ENCODE measurements at places on chromosomes 2 and 18. TPM values are rescaled to one million over a fixed set of nuclear protein-coding genes. Genes with fewer than 3 reads are reported as not detected.

The SFT2D3 gene
- 7.0 TPM for total RNA-seq

The TMEM163 gene
- not detected for total RNA-seq

The CNDP1 gene
- not detected for total RNA-seq

The LRRC30 gene
- not detected for total RNA-seq

The HOXD10 gene
- not detected for total RNA-seq

The CIB4 gene
- total RNA-seq = not detected

The KLHL41 gene
- 2.1 TPM for total RNA-seq

The PDCD1 gene
- total RNA-seq = not detected

The VAPA gene
- 436 TPM for total RNA-seq

The LOXL3 gene
- total RNA-seq = 11.9 TPM

The NDUFB3 gene
- 198 TPM for total RNA-seq

The LIPG gene
- 3.2 TPM for total RNA-seq

The PLEKHH2 gene
- 5.4 TPM for total RNA-seq

The CYTIP gene
- total RNA-seq = 0.82 TPM

The HTRA2 gene
- total RNA-seq = 32.9 TPM

The KCNG2 gene
- total RNA-seq = not detected

The CCDC74A gene
- 15.1 TPM for total RNA-seq

The CYP26B1 gene
- total RNA-seq = 2.5 TPM

The FABP1 gene
- total RNA-seq = not detected

The EFR3B gene
- total RNA-seq = 1.1 TPM

The CFAP53 gene
- total RNA-seq = 0.57 TPM

The SERPINB10 gene
- not detected for total RNA-seq

The DYNAP gene
- total RNA-seq = not detected

The PLEK gene
- under 0.01 TPM for total RNA-seq

The UXS1 gene
- 24.0 TPM for total RNA-seq

The KCMF1 gene
- 28.5 TPM for total RNA-seq

The RNF125 gene
- total RNA-seq = 0.65 TPM

The TBR1 gene
- total RNA-seq = not detected

The IHH gene
- total RNA-seq = not detected

The L3MBTL4 gene
- not detected for total RNA-seq

Data from fibroblast of the aortic adventitia (primary cell).